ENCODE measurements at places on chromosomes 1 and 21.
A peak's percentile ranks its signal among the peaks of the same experiment; 100 is the strongest.

DNA sequence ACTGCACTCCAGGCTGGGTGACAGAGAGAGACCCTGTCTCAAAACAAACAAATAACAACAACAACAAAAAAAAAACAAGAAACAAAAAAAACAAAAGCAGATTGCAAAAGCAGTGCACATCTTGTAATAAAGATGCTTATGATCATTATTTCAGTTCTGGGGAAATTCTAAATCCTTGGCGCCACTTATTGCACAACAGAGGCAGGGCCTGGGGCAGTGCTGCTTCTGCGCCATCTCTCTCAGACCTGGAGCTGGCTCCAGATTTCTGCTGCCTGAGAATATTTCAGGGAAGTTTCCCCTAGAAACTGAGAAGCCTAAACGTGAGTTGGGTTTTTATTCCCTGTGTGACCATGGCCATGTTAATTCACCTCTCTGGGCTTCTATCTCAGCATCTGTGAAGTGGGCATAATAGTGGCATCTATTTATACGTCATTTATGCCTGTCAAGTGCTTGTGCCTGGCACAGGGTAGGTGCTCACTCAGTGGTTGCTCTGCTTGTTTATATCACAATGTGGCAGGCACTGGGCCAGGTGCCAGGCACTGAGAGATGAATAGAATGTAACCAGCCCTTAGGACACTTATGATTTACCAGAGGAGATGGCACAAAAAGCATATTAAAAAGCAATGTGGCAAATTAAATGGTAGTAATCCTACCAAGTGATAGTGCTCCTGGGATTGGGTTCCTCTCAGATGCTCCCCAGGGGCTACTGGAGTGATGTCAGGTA is 67.9 kb downstream of the MDM4 start:
- no peak for DNase-seq

- DNase-seq: peak; percentile 61
Observed at GRCh38 chr1:151047591-151047924, at the start of gene C1orf56. Gene C1orf56 (plus strand): TSS chr1:151047751. CDS start chr1:151047848, 97 bp downstream.

GRCh38 chr1:204409836-204410687 is 1.6 kb downstream of the PPP1R15B start:
- DNase-seq: no peak

DNA sequence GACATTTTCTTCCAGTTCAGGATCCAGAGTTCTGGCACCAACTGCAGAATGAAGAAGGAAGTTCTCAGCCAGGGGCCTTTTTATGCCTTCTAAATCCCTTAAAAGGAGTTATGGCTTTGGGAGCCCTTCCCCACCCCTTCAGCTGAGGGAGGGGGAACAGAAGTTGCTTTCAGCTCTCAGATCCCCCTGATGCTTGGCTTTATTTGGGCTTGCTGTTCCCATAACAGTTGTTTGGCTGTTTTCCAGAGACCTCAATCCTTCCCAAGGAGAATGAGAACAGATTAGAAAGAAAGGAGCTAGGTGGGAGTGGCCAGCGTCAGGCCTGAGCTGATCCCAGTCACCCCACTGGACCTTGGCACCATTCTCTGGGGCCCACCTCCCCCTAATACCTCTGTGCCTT is at the start of gene RPE65:
TSS of gene RPE65 (minus strand) at position 54 of the 400 bp plus-strand sequence. CDS start at position 5, 49 bp downstream.
- DNase-seq: no peak

DNA sequence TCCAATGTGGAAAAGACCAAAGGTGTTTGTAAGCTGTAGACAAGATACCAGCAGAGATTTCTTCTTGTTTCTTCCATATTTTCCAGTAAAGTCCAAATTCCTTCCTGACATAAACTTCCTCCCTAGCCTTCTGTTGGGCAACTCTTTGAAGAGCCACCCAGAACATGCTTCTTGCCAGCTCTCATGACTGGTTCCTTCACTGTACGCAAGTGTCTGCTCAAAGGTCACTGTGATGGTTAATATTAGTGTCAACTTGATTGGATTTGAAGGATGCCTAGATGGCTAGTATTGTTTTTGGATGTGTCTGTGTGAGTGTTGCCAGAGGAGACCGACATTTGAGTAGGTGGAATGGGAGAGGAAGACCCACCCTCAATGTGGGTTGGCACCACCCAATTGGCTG is 416.6 kb upstream of the RUNX1 start:
- DNase-seq: no peak

DNA sequence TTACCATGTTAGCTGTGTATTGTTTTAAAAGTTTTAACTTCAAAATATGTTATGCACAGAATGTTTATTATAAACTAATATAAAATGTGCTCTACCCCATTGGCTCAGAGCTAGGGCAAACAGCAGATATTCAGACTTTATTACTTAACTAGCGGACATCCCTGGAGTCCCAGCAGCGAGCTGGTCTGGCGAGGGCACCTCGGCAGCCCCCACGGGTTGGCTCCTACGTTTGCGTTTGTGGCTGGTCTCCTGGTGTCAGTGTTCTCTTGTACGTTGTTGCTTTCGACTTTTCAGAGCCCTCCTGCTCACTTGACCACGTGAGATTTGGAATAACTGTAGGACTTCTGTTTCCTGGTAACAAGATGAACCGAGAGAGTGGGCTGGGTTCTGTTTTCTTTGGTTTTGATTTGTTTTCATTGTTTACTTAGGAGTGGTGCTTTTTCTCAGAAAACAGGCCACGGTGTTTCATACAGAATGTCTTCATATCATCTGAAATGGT is 44.5 kb downstream of the CBS start:
- DNase-seq: no peak
